Endothelial cell of umbilical vein (primary cell): ENCODE measurements at places on chromosomes 4 and X.

DNA sequence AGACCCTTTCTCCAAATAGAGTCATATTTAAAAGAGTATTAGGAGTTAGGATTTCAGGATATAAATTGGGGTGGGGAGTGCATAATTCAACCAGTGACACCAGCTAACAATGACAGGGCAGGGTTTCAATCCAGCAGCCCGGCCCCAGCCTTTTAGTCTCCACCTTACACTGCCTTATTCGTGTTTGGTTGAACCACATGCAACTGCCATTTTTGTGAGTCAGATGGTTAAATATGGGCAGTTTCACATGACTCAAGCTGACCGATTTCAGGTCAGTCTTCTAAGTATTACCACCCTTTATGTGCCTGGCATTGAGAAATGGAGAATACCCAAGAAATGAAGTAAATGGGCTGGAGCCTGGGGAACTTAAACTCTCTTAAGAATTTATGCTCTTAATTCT is 102.8 kb downstream of the STOX2 start:
- no peak for DNase-seq

DNA sequence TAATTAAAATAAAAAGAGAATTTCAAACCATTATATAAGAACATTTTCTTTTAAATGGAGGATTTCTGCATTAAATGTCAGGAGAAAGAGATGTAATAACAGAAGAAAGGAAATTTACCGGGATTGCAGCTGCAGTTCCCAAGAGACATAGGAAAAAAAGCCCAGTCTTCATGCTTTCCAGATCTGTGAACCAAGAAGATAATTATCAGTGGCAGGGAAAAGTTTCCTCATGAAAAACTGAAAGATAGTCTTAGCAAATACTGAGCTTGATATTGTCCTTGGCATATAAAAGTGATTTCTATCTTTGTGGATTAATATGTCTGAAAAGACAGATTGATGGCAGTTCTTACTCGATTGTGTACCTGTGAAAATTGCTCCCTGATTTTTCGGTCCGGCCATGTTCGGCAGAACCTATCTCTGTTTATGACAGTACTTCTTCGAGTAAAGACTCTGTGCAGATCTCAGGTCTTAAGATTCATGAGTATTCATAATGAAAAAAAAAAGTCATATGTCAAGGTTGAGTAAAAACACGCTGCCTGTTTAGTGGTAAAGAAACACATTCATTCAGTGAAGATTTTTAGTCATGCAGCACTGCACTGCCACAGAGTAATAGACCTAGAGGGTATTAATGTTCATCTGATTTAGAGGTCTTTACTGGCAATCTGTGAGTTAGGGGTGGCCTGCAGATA is 29.6 kb downstream of the SPARCL1 start:
- no peak for DNase-seq

- DNase-seq = no peak
Measured at GRCh38 chrX:30830326-30830943, 58.6 kb downstream of the TAB3 start.

DNA sequence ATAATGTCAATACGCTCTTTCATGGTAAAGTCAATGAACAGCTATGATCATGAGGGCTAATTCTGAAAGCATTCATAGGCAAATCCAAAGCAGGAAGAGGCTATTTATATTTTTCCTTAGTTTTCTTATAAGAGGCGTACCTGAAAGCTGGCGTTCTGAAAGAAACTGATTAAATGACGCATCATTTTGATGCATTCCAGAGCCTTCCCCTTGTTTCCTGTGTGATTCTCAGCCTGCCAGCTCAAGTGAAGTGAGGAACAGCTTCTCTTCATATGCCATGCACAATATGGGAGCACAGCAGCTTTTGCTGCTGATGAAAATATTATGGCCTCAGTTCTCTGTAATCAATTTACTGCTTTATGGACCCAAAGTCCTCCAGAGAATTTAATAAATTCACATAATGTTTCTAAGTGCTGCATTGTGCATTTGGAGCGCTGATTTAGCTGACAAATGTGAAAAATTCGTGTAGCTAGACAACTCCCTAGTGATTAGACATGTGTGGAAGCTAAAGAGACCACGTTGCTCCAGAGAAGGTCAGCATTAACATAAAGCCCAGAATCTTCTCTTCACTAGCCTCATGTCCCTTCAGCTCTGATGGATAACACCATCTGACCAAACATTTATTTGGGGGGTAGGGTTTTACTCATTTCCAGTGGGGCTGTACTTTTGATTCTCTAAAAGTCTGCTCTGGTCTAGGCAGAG is 110.8 kb downstream of the GPAT3 start:
- DNase-seq = no peak

- no peak for DNase-seq
Measured at GRCh38 chr4:143338313-143338712, 1.6 kb downstream of the GAB1 start.

DNA sequence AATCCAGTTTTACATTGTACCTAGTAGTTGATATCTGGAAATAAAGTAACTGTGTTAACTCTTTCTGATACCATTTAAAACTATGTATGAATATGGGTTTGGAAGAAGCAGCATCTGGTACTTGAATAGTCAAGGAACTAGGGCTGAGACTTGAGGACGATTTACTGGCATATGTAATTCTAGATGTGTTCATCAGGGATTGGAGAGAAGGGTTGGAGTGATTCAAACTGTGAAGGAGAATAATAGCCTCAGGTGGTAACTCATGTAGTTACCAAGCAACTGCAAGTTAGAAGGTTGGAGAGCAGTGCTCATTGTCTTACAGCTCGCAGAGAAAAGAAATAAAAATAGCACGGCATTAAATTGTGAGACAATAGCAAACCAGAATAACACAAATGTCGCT is 29.5 kb upstream of the TXLNG start:
- no peak for DNase-seq

GRCh38 chr4:55216863-55217635 is 91.7 kb upstream of the KDR start:
- no peak for DNase-seq

- no peak for DNase-seq
Measured at GRCh38 chr4:183185559-183185958, 86.5 kb downstream of the WWC2 start.

GRCh38 chr4:140653718-140654494 is 85.1 kb upstream of the UCP1 start:
- peak; percentile 20 for DNase-seq

- DNase-seq = peak; percentile 53
Measured at GRCh38 chrX:71098302-71098701, 2.7 kb downstream of the FOXO4 start.

GRCh38 chrX:101685923-101686322 is 26.3 kb upstream of the ARMCX2 start:
- peak; percentile 34 for DNase-seq

DNA sequence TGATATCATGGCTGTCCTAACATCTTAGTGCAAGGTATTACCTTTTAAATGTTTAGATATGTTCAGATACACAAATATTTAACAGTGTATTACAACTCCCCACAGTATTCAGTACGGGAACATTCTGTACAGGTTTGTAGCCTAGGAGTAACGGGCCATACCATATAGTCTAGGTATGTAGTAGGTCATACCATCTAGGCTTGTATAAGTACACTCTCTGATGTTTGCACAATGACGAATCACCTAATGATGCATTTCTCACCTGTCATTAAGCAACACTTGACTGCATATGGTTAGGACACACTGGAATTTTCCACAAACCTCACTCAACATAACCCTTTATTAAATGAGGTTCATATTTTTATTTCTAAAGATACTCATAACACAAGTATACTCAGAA is 67.7 kb downstream of the THOC2 start:
- DNase-seq = no peak
